EL (cell line): ENCODE measurements at places on chromosomes 6 and 20.

DNA sequence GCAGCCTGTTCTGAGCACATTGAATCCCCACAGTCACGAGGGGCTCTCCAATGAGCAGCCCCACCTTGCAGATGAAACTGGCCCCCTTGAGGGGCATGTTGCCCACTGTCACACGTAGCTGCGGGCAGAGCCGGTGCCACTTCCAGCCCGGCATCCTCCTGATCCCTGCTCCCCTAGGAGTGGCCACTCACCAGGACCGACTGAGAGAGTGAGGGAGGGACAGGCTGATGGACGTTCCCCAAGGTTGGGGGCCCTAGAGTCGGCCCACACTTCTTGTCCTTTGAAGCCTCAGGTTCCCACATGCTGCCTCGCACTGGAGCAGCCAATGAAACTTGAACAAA, 10.5 kb downstream of the ENTPD6 start:
- no peak for DNase-seq

GRCh38 chr6:108133594-108134179, 32.1 kb upstream of the NR2E1 start:
- DNase-seq, result peak; percentile 94

DNA sequence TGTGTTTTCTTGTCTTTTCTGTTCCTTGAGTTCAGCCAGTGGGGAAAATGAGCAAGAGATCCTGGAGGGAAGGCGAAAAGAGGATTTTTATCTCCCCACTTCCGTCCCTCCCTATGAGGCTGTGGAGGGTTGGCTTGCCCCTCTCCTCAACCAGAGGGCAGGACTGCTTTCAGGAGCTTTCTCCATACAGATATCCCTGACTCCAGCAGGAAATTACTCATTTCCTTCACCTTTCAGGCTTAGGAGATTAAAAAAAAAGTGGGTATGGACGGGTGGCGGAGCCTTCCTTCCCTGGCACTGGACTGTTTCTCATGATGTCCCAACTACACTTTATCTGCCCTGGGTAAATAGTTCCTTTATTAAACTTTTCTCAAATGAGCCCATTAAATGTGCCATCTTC, 241.2 kb downstream of the FRK start:
- no peak for DNase-seq

GRCh38 chr20:47758517-47759450, 26.5 kb downstream of the SULF2 start:
- DNase-seq, result no peak

- no peak for DNase-seq
Measured at GRCh38 chr20:62319346-62319909, 16.6 kb downstream of the ADRM1 start.

DNA sequence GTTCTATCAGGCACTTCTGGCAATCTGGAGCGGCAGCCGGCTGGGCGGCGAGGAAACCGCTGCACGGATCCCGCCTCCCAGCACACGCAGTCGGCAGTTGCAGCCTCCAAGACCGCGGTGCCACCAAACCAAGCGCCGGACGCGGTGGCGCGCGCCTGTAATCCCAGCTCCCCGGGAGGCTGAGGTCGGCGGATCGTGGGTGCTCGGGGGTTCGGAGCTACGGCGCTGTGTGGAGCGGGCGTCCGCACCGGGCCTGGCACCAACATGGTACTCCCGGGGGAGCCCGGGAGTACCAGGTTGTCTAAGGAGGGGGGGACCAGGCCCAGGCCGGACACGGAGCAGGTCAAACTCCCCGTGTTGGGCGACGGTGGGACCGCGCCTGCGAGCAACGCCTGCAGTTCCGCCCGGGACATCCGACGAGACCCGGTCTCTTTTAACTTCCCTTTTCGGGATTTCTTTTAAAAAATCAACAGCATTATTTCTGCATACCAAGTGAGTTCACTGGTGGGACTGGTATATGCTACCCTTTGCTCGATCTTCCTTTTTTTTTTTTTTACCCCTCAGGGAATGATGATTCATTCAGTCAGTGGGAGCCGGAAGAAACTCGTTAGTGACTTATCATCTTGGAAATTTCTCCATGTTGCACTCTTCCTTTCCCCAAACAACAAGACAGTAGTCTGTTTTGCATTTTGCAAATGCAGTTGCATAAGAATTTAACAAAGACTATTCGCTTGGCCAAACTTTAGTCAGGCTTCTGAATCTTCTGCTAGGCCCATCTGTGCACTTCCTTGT, 27.6 kb downstream of the ZNF311 start:
- peak; percentile 87 for DNase-seq

GRCh38 chr6:48825501-48826151, 637.4 kb downstream of the MMUT start:
- peak; percentile 66 for DNase-seq

DNA sequence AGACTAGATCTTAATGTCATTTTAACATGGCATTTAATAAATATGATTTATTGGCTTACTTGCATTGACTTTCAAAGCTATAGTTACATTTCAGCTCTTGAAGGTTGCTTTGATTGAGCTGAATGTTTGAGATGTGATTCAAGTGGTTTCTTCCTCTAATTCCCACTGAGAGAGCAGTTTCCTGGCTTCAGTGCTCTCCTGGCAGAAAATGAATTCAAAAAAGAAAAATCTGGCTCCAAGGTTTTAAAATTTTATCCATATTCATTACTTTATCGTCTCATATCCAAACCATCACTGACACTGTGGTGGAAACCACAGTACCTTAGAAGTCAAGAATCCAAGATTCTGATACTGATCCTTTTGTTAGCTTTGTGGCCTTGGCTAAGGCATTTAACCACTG, 263.1 kb upstream of the HSF2 start:
- no peak for DNase-seq

- DNase-seq, result no peak
Measured at GRCh38 chr20:35510951-35511735, 18.3 kb downstream of the C20orf173 start.

DNA sequence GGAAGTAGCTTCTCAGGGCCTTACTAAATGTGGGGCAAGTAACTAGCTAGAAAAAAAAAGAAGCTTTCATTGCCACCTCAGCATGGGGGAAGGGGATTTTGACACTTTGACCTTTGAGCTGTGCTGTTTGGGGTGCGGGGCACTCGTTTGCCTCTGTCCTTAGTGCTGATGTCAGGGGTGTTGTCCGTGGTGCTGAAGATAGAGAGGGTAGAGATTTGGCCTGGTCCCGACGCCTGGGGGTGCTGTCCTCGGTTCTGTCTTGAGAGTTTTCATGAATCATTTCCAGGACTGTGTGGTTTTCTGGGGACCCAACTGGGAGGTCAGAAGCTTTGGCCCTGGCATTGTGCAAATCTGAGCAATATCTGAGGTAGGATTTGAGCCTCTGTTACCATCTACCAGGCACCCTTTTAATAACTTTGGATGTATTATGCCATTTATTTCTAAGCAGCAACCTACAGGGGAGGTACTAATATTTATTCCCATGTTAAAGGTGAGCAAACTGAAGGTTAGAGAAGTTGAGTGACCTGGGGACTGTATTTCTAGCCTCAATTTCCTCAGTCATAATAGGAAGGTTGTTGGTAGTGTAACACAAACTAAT, 78.0 kb downstream of the DLGAP4 start:
- peak; percentile 38 for DNase-seq

DNA sequence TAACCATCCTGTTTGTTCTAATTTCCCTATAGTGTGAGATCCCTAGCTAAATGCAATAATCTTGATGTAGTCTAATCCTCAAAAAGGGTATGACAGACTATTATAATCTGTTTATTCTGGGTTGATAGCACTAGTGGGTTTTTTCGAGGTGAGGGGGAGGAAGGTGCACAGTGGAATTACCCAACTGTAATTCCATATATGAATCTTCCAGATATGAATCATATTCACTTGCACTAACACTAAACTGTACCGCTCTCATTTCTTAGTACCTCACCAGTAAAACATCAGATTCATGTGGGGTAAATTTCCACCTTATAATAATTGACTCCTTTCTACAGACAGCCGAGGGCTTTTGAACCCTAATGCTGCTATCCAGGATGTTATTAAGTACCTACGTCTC, 16.5 kb downstream of the NCOA7 start:
- no peak for DNase-seq

GRCh38 chr6:71642120-71642519, 244.2 kb upstream of the RIMS1 start:
- DNase-seq, result no peak

- DNase-seq, result no peak
Measured at GRCh38 chr20:24590178-24590982, 121.0 kb downstream of the SYNDIG1 start.

GRCh38 chr6:149170564-149171452, 146.7 kb upstream of the TAB2 start:
- DNase-seq, result no peak

GRCh38 chr20:42740226-42740870, 449.4 kb downstream of the PTPRT start:
- no peak for DNase-seq

GRCh38 chr20:8049310-8049709, 29.7 kb upstream of the TMX4 start:
- no peak for DNase-seq
